ENCODE measurements at places on chromosomes 6 and 20.
A peak's percentile ranks its signal among the peaks of the same experiment; 100 is the strongest.

GRCh38 chr6:35064757-35065440 lies 76.2 kb downstream of the TCP11 start:
- DNase-seq, result no peak

GRCh38 chr6:57182017-57182432 lies 9.9 kb downstream of the BAG2 start:
- DNase-seq, result no peak

GRCh38 chr6:168131464-168132415 lies 52.7 kb upstream of the FRMD1 start:
- DNase-seq, result no peak

DNA sequence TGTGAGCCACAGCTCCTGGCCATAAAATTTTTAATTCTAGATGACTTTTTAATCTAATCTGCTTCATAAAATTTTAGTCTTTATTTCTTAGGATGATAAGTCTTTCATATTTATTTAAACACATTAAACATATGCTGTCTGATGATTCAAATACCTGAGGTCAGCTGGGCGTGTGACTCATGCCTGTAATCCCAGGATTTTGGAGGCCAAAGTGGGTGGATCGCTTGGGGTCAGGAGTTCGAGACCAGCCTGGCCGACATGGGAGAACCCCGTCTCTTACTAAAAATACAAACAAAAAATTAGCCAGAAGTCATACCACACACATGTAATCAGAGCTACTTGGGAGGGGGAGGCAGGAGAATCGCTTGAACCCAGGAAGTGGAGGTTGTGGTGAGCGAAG lies 53.1 kb downstream of the RBM24 start:
- DNase-seq, result peak; percentile 6

DNA sequence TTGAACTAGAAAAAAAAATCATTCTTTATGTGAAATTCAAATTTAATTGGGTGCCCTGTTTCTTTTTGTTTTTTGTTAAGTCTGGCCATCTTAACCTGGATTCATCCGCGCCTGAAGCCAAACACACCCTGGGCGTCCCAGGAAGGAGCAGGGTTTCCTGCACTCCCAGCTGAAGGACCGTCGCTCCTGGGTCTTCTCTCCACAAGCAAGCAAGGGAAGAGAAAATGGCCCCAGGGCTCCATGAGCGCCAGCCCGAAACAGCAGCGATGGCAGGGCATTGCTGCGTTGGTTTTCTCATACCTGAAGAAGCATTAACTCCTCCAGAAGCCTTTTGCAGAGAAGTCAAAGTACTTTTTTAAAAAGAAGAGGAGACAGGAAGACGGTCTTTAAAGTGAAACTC lies 105.4 kb upstream of the AFDN start:
- no peak for DNase-seq

DNA sequence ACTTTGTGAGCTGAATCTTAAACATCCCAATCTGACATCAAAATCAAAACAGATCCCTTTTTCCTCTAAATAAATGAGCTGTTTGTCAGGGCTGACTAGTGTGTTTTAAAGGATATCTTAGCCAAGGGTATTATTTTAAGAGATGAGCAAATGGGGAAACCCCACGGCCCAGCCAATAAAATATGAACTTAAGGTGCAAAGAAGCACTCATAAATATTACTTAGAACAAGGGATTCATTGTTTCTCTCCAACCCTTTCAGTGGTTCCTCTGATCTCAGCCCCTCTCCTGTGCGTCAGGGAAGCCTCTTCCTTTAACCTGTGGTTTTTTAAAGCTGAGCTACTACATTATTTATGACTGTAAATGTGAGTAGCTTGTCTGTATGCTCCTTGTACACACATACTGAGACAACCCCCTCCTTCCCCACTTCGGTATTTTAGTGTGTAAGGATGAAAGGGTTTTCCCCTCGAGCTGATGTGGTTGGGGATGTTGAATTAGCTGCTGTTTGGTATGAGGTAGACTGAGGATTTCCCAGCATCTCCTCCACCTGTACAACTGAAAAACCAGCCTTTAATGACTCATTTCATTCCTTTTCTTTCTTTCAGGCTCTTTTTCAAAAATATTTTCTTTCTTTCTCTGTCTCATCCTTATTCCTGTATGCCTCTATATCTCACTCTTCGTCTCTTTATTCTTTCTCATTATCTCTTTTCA lies 6.5 kb downstream of the BMP5 start:
- peak; percentile 98 for DNase-seq

GRCh38 chr6:6058054-6058444 lies 51.3 kb upstream of the NRN1 start:
- DNase-seq, result no peak

- DNase-seq, result peak; percentile 84
Observed at GRCh38 chr6:80638213-80639055, 532.0 kb downstream of the BCKDHB start.

DNA sequence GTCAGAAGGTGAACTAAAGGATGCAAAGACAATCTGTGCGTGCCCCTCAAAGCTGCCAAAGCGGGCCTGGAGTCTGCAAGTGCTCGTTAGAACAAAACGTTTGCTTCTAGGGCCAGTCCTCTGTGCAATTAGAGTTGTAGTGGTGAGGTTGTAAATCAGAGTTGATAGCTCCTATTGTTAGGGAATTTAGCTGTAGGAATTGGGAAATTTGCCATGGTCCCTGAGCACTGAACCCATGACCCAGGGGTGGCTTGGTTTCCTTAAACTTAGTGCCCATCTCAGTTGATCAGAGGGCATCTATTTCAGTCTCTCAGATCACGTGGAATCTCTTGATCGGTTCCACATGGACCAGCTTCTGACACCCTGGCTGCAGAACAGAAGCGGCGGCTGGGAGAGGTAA lies 18.8 kb upstream of the RPS6KA2 start:
- DNase-seq, result no peak

DNA sequence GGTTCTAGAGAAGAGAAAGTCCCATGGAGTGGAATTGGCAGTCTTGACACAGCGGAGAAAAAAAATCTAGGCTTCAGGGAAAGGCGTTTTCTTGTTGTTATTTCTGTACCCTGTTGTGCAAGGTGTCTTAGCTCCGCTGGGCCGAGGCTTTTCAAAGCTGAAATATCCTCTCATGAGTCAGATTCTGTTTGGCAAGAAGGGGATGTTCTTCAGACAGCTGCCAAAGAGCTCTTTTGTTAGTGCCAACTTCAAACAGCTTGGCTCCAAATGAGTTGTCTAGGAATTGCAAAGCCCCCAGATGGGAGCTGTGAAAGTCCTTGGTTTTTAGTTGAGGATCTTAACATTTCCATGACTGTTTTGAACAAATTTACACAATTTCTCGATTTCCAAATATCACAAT lies 45.6 kb downstream of the LRRN4 start:
- DNase-seq, result peak; percentile 23

GRCh38 chr20:4569865-4570264 lies 151.8 kb upstream of the PRND start:
- no peak for DNase-seq

DNA sequence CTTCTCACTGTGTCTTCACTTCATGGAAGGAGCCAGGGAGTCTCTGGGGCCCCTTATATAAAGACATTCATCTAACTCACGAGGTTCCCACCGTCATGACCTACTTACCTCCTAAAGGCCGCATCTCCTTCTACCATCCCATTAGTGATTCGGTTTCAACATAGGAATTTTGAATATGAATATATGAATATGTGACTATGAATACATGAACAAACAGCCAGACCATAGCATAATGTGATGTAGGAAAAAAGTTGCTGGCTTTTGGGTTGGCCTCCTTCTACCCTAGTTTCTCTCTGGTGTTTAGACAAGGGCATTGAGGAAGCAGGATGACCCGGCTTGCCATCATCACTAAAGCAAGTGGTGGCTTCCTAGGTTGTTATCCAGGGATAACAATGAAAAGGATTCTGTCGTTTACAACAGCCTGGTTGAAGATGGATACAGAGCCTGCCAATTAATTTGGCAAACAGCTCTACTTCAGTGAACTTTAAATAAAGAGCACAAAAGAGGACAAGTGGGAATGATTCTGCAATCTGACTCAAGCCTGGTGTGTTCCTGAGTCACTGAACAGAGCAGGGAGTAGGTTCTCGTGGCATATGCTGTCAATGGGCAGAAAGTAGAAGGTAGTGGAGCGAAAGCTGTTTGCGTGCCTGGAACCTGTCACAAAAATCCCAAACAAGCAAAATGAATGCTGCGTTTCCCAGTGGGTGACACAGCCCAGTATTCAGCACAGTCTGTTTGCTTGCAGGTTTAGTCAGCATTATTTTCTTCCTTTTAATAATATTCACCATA lies 44.0 kb upstream of the DOK5 start:
- DNase-seq, result peak; percentile 22

- peak; percentile 89 for DNase-seq
Observed at GRCh38 chr20:10218536-10219451, at the start of gene SNAP25. Gene SNAP25, plus strand, starts transcription at chr20:10218830. Its CDS starts 56,662 bp downstream, at chr20:10275492.

DNA sequence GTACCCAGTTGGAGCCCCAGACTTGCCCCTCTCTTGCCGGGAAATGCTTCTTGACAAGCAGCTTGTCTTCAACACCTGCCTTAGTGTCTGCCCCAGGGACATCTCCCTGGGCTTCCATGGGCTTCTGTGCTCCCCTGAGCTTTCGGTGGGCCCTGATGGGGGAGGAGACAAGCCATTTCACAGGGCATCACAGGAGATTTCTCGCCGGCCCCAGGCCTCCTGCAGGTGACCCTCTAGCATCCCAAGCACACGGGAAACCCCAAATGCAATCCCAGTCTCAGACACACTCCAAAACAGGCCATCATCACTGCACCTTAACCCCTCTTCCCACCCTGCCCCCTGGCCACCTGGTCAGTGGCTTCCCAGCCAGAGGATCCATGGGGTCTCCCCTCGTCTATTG lies 74.5 kb downstream of the JPH2 start:
- DNase-seq, result no peak

GRCh38 chr20:62577490-62577836 lies 64.8 kb upstream of the SLCO4A1 start:
- DNase-seq, result no peak

- DNase-seq, result no peak
Observed at GRCh38 chr6:43097098-43097489, 21.0 kb downstream of the PTK7 start.

DNA sequence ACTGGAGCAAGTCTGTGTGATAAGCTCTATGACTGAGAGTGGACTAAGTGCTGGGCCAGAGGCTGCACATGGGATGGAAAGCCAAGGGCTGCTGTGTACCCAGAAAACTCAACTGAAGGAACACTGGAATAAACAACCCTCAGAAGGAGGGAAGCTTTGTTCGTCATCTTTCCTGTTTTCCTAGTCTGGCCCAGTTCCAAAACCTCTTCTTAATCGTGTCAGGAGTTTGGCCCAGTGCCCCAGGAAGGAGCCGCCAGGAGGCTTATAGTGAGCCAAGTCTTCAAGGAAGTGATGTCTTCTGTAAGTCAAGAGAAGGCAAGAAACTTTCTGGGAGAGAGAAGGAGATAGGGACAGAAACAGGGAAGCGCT lies 23.3 kb upstream of the TOP1 start:
- peak; percentile 68 for DNase-seq

Data from Caki2 (cell line).